GM13976 (cell line): ENCODE measurements at places on chromosomes 13 and 19.

GRCh38 chr19:30690935-30691818 lies 319.0 kb downstream of the ZNF536 start:
- DNase-seq = no peak

DNA sequence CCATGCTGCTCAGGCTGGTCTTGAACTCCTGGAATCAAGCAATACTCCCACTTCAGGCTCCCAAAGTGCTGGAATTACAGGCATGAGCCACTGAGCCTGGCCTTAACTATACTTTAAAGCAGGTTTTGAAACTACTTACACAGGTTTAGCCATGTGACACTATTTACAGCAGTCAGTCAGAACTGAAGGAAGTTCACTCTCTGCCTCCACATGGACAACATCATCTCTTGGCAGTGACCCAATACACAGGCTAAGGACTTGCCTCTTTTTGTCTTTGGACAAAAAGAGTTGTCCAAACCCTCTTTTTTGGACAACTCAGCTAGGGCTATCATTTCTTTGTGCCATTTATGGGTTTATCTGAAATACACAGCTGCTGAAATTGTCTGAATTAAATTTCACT lies 89.0 kb upstream of the CLDN10 start:
- DNase-seq = no peak

DNA sequence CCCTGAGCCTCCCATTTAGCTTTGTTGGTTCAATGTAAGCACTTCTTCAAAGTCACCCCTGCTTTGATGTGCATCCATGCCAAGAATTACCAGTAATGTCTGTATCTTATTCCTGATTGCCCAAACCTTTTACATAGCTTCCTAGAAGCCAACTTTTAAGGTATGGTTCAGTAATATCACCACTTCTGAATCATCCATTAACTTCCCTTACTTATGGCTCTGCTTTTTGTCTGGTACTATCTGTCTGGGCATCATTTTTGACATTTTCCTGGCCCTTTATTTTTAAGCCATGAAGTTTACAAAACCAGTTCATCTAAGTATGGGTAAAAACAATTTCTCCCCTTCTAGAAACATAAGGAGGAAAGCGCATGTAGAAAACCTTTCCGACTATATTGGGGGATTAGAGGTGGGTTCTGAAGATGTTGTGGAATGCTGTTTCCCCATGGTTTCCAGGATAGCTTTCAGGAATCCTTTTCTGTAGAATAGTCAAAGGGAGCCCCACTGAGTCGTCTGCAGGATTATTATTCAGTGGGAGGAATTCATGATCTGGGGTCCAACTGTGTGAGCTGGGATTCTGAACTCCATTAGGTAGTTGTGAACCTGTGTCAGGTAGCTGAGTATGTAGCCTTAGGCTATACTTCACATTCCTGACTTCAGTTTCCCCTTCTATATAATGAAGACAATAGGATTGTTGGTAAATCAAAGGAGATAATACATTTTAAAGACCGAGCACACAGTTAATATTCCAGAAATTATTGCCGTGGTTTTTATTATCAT lies 163.8 kb downstream of the SUCLA2 start:
- DNase-seq = no peak

- DNase-seq = peak; percentile 82
These were observed 1.5 kb upstream of the TRAPPC5 start for GRCh38 chr19:7678971-7679751.

GRCh38 chr19:10587022-10587838 lies at the start of gene AP1M2:
Gene AP1M2, minus strand, starts transcription at chr19:10587312. Its CDS starts 81 bp downstream, at chr19:10587231.
- no peak for DNase-seq

DNA sequence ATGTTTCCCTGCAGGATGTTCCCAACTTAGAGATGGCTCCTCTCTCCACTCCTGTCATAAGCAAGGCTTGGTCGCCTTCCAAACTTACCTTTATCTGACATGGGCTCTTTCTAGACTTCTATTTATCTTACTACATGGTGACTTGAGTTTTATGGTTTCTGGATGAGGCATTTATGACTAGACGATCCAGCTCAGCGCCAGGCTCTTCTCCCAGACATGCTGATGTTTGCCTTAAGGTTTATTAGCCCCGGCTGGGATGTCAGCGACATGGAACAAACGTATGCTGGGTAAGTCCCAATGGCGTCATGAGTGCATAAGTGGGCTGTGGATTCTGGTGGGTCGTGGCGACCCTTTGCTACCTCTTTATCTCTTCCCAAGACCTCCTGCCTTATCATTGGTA lies 39.8 kb upstream of the SLC15A1 start:
- no peak for DNase-seq

DNA sequence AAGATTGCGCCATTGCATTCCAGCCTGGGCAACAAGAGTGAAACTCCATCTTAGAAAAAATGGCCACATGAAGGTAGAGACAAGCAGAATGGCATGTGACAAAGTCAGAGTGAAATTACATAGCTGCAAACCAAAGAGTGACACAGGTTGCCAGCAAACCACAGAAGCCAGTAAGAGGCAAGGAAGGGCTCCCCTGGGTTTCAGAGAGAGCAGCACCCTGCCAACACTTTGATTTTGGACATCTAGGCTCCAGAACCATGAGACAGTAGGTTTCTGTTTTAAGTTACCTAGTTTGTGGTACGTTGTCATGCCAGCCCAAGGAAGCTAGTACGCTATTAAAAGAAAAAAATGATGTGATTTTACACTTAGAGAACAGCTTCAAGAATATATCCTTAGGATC lies 1.9 kb downstream of the NLRP4 start:
- DNase-seq = no peak

DNA sequence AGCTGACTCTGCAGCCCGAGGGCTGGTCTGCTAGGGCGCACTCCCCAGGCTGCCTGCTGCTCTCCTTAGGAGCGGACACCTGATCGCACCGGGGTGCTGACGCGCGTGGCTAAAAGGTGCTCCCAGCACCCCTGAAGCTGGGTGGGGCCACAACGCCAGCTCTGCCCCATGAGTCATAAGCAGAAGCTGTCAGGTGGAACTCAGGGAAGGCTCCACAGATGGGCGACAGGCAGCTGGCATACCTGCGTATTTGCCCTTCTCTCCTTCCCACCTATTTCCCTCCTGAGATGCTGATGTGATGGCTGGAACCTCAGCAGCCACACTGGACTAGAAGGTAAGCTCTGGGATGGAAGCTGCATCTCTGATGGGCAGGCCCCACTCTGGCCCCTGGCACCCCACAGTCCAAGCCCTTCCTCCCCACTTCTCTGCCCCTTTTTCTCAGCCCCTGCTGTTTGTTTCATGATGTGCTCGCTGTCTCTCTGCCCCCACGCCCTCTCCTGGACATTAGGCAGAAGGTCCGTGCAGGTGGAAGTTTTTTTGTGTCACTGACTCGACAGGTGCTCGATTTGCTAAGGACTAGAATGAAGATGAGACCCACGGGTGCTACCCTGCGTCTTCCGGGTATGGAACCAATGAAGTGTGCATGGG lies 30.3 kb upstream of the CACTIN start:
- no peak for DNase-seq
